ENCODE measurements at places on chromosomes 3 and 15.

GRCh38 chr3:35071772-35072171 lies 567.6 kb upstream of the ARPP21 start:
- no peaks in the 10 kb centered on the region for H3K27me3 ChIP-seq
- H3K36me3 ChIP-seq = no peaks in the 10 kb centered on the region
- H3K27ac ChIP-seq = no peak overlapping the region
- no peak for DNase-seq
- H3K4me1 ChIP-seq = no peaks in the 10 kb centered on the region
- no peak overlapping the region for H3K4me3 ChIP-seq

DNA sequence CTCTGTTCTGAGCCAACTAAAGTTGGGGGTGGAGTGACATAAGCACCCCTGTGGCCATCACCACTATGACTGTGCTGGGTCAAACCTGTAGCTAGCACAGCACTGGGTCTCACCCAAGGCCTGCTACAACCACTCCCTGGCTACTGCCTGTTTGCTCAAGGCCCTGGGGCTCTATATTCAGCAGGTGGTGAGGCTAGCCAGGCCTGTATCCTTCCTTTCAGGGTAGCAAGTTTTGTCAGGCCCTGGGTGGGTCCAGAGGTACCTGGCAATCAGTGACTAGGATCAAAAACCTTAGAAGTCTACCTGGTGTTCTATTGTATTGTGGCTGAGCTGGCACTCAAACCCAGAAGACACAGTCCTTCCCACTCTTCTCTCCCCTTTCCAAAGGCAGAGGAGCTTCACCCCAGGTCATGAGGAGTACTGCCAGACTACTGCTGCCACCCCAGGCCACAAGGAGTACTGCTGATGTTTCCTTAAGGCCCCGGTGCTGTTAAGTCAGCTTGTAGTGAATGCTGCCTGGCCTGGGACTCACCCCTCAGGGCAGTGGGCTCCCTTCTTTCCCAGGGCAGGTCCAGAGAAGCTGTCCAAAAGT lies 170.8 kb downstream of the IGSF11 start:
- H3K27me3 ChIP-seq = no peaks in the 10 kb centered on the region
- no peak for DNase-seq
- H3K36me3 ChIP-seq = no peaks in the 10 kb centered on the region
- H3K4me3 ChIP-seq = no peak overlapping the region

DNA sequence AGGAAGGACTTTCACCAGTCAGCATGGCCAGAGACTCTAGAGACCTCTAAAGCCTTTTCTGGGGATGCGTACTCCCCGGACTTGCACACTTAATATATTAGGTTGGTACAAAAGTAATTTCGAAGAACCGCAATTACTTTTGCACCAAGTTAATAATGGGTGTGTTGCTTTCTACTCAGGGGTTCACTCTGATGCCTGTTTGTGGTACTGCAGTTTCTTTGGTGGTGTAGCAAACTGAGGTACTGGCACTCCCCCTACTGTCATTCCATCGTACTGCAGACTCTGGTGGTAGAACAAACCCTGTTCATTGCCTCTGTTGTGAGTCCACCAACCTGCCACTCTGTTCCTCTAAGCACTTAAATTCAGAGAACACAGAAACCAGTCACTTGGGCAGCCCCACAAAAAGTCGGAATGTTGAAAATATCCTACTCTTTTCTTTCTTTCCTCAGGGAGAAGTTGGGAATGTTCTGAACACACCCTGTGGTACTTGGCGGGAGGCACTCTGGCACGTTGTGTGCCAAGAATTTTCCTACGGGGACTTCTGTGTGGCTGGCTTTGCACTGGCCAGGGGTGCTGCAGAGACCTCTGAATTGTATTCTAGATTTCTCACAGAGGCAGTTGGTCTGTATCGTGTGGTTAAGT lies 46.3 kb downstream of the GABRG3 start:
- H3K4me3 ChIP-seq = no peak overlapping the region
- no peaks in the 10 kb centered on the region for H3K36me3 ChIP-seq
- DNase-seq = no peak
- H3K27me3 ChIP-seq = no peaks in the 10 kb centered on the region
- H3K27ac ChIP-seq = no peak overlapping the region

- H3K4me3 ChIP-seq = no peak overlapping the region
- H3K36me3 ChIP-seq = no peaks in the 10 kb centered on the region
- H3K27me3 ChIP-seq = no peaks in the 10 kb centered on the region
Observed at GRCh38 chr15:70420948-70421482, 323.3 kb upstream of the TLE3 start.

DNA sequence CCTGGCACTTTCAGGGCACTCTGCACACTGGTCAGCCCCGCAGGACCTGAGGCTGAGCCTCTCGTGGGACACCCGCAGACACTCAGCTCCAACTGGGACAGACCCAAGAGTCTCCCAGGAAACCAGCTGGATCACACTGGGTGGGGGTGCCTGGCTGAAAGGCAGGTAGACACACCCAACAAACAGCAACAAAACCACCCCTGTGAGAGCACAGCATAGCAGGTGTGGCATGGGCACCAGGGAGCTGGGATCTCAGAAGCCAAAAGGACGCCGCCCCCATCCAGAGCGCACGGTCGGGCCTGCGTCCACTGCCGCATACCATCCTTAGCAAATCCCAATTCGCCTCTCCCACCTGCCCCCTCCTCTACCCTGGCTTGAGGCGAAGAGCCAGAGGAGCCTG lies 154.2 kb upstream of the LINGO1 start:
- H3K4me1 ChIP-seq = no peaks in the 10 kb centered on the region
- no peak overlapping the region for H3K27ac ChIP-seq
- no peak overlapping the region for H3K4me3 ChIP-seq
- no peaks in the 10 kb centered on the region for H3K27me3 ChIP-seq
- no peaks in the 10 kb centered on the region for H3K36me3 ChIP-seq

GRCh38 chr3:30810625-30811024 lies 83.8 kb downstream of the GADL1 start:
- H3K27ac ChIP-seq = no peak overlapping the region
- no peak overlapping the region for H3K4me3 ChIP-seq
- H3K27me3 ChIP-seq = no peaks in the 10 kb centered on the region
- H3K36me3 ChIP-seq = no peaks in the 10 kb centered on the region
- DNase-seq = no peak
- peaks cover 2% of the 10 kb centered on the region for H3K4me1 ChIP-seq

All from ovary (tissue), 10 donors.